ENCODE measurements at places on chromosomes 13 and 19.
A peak's percentile ranks its signal among the peaks of the same experiment; 100 is the strongest.

DNA sequence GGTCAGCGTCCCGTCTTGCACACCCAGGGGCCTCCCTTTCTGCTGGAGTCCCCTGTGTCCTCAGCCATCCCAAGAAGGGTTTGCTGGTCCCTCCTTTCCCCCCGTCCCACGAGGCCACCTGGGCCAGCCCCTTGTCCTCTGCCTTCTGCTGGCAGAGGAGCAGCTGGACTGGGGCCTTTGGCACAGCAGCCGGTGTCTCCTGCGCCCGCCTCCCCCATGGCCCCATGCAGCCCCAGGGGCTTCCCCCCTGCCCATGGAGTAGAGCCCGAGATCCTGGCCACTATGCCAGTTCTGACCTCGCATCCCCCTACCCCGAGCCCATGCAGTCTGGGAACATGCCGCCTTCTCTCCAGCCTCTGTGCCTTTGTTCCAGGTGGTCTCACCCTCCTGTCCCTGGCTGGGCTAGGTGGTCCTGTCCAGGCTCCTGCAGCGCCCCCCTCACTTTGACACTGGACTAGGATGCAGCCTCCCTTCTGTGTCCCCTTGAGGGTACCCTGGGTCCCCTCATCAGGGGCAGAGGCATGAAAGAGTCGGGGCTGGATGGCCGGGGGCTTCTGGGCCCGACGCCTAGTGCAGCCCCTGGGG, 5.7 kb upstream of the GARIN5A start:
- DNase-seq: no peak

- DNase-seq: no peak
Measured at GRCh38 chr19:18155095-18156087, 2.4 kb downstream of the PIK3R2 start.

DNA sequence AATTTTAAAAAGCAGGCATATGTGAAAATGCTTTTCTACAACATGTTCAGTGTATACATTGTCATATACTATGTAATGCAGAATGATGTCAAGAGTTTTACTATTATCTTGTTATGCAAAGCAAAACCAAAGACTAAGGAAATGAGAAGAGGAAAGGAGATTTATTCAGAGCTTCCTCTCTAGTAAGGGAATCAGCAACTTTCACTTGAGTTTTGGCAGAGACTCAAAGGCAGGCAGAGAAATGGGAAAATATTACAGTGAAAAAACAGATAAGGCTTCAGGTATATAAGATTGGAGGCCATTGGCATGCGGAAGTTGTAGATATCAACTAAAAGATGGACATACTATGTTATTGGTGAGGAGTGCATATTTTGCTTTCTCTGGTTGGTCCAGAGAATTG, 512.0 kb upstream of the PCDH20 start:
- no peak for DNase-seq

GRCh38 chr19:18379803-18380747, 5.9 kb upstream of the GDF15 start:
- DNase-seq: no peak

DNA sequence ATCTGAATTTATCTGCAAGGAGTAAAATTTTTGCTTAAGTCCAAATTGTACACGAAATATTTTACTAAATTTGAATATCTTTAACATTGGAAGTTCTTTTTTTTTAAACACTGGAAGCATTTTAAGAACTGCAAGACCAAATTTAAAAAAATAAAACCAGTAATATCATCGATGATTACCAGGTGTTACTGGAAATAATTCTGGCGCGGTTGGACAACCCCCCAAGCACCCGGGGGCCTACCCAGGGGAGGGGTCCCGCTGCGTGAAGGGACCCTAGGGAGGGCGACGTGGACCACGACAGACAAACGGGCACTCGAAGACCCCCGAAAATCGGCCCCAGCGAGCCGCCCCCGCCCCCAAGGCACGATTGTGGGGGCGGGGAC, 12.6 kb upstream of the JSRP1 start:
- no peak for DNase-seq

DNA sequence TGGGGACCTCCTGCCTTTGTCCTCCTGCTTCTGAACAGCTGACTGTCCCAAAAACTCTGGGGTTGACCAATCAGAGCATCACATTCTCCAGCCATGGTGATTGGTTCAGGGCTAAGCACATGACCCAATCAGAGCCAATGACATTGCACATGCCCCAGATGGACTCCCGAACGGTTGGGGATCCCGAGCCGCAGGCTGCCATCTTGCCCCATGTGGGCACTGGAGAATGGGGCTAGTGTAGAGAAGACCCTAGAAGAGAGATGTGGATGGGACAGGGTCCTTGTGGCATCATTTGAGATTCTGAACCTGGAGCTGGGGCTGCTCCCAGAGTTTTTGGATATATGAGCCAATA, 31.3 kb upstream of the PEPD start:
- no peak for DNase-seq

- no peak for DNase-seq
Measured at GRCh38 chr19:3114811-3115210, 20.6 kb downstream of the GNA11 start.

GRCh38 chr13:51453959-51454703, 1.3 kb upstream of the INTS6 start:
- DNase-seq: peak; percentile 19

DNA sequence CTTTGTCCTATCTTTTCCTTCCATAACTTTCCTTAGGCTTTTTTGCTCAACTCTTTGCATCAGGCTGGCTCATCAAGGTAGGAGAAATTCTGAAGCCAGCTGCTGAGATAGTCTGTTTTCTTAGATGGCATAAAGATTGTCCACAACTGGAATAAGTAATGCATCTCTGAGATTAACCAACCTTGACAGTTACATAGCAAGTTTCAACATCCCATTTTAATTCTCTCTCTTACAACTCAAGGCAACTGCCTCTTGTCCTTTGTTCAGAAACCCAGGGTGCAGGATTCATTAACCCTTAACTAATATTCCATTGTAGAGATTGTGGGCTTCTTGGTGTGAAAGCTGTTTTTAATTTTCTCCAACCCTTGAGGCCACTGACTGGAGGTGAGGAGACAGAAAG, 239.2 kb downstream of the LACC1 start:
- DNase-seq: no peak

GRCh38 chr19:2846180-2846894, 5.1 kb downstream of the ZNF555 start:
- no peak for DNase-seq

DNA sequence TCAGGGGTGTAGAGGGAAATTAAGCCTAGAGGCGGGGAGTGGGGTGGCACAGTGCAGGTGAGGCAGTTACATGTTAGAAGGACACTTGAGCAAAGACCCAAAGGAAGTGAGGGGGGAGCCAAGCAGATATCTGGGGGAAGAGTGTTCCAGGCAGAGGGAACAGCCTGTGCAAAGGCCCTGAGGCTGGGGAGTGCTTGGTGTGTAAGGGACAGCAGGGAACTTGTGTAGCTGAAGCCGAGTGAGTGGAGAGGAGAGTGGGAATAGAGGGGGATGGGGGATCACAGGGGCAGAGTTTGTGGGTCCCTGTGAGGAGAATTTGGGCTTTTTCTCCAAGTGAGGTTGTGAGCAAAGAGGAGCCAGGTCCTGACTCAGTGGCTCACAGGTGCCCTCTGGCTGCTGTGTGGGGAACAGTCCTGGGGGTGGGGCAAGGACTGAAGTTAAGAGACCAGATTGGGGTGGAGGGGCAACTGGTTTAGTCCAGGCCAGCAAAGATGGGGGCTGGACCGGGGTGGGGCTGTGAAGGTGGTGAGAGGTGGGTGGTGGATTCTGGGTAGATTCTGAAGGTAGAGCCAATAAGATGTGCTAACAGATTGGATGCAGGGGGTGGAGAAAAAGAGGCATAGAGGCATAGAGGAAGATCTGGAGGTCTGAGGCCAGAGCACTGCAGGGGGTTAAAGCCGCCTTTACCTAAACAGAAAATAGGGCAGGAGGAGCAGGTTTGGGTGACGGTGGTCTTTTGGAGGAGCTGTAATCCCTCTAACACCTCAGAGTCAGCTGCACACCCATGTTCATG, 75.3 kb downstream of the CACNA1A start:
- DNase-seq: peak; percentile 33

- DNase-seq: no peak
Measured at GRCh38 chr13:107348925-107349324, 781.0 kb upstream of the ARGLU1 start.

GRCh38 chr13:20188667-20189553, 3.8 kb downstream of the GJB2 start:
- no peak for DNase-seq

GRCh38 chr19:15549581-15549980, 41.3 kb downstream of the CYP4F22 start:
- DNase-seq: no peak

DNA sequence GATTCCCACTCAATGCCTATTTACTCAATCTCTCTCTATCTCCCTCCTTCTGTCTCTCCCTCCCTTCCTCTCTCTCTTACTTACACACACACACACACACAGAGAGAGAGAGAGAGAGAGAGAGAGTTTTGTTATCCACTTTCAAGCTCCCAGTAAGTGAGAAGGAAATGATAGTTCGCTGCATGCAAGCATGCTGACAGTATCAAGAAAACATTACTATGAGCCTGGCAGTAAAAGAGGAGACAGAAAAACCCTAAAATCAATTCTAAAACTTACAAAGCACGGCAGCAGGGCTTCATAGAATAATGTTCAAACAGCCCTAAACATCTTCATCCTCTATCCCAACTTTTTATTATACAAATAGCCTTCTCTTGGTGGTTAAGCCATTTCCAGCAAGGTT, 171.9 kb downstream of the FOXO1 start:
- no peak for DNase-seq

DNA sequence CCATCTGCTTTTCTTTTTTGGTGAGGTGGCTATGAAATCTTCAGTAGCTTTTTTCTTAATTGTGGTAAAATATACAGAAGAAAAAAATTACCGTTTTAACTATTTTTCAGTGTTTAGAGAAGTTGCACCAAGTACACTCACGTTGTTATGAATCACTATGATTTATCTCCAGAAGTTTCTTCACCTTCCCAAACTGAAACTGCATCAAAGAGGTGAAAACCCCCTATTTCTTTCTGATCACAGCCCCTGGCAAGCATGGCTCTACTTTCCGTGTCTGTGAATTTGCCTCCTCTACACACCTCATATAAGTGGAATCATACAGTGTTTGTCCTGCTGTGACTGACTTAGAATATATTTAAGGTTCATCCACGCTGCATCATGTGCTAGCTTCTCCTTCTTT, 15.6 kb upstream of the SIGLEC10 start:
- DNase-seq: no peak

DNA sequence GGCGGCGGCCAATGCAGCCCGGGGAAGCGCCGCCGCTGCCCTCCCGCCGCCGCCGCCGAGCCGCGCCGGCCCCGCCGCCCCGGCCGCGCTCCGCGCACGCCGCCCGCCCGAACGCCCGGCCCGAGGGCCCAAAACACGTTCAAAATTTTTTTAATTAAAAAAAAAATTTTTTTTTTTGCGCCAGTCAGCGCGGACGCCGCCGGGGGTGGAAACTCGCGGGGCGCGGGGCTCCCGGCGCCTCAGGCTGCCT, 468 bp downstream of the HMGB1 start:
- DNase-seq: no peak

GRCh38 chr13:42762251-42762650, 19.1 kb upstream of the FAM216B start:
- DNase-seq: no peak

- no peak for DNase-seq
Measured at GRCh38 chr13:73369095-73369494, 310.3 kb downstream of the KLF5 start.

GRCh38 chr13:99261059-99261458, 2.9 kb upstream of the GPR18 start:
- no peak for DNase-seq

- no peak for DNase-seq
Measured at GRCh38 chr13:51321836-51322235, 17.7 kb upstream of the SERPINE3 start.

DNA sequence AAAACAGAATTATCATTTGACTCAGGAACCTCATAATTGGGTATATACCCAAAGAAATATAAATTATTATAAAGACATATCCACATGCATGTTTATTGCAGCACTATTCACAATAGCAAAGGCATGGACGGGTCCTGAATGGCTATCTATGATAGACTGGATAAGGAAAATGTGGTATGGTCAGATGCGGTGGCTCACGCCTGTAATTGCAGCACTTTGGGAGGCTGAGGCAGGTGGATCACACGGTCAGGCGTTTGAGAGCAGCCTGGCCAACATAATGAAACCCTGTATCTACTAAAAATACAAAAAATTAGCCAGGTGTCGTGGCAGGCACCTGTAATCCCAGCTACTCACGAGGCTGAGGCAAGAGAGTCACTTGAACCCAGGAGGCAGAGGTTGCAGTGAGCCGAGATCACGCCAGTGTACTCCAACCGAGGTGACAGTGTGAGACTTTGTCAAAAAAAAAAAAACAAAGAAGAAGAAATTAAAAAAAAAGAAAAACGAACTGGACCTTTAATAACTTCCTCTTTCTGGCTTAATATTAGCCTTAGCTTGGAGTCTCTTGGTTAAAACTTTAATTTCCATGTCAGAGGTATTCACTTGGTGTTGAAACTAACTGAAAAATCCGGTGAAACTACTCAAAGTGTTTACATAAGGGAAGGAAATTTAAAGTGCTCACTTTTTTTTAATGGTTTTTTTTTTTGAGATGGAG, 104.4 kb downstream of the ZNF486 start:
- no peak for DNase-seq

GRCh38 chr13:34939771-34940170, 2.3 kb upstream of the NBEA start:
- no peak for DNase-seq

GRCh38 chr13:43258771-43259170, 235.4 kb downstream of the DNAJC15 start:
- DNase-seq: no peak

GRCh38 chr13:83121896-83122295, 760.4 kb downstream of the SLITRK1 start:
- DNase-seq: no peak

GRCh38 chr13:97239943-97240787, 18.0 kb downstream of the MBNL2 start:
- DNase-seq: no peak

GRCh38 chr13:112465251-112466131, 89.3 kb downstream of the SPACA7 start:
- DNase-seq: no peak
